IMR-90 (cell line): ENCODE measurements at places on chromosomes 2 and 18. TPM values are rescaled to one million over a fixed set of nuclear protein-coding genes. Genes with fewer than 3 reads are reported as not detected.
A peak's percentile ranks its signal among the peaks of the same experiment; 100 is the strongest.

SLC30A3 gene
- under 0.01 TPM in 1 of 2 replicates, not detected in the other for total RNA-seq

ZNF407 gene
- 20.1 and 25.6 TPM in 2 replicates for total RNA-seq

- peak; percentile 99 for DNase-seq
These were observed 48.0 kb downstream of the CDK15 start for GRCh38 chr2:201854221-201854801.

DNA sequence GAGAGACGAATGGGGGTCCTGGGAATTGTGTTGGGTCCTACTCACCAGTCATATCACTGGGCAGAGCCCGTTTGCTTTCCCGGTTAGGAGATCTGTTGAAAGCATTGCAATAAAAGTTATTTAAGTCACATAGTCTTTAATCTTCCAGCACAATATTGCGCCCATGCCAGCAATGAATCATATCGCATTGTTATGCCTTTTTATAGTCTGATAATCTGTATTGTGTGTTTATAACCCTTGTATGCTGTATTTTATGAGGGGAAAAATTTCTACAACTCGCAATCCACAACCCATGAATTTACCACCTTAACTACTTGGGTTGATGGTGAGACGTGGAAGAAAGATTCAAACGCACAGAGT lies 211.9 kb upstream of the SMIM21 start:
- DNase-seq: no peak
